ENCODE measurements at places on chromosomes 4 and X.

GRCh38 chr4:100095729-100096595, 94.3 kb downstream of the DDIT4L start:
- no peaks in the 10 kb centered on the region for H3K36me3 ChIP-seq
- H3K27ac ChIP-seq, result no peak overlapping the region
- no peak overlapping the region for H3K4me3 ChIP-seq
- peaks cover 48% of the 10 kb centered on the region for H3K4me1 ChIP-seq
- H3K27me3 ChIP-seq, result no peaks in the 10 kb centered on the region
- DNase-seq, result no peak

DNA sequence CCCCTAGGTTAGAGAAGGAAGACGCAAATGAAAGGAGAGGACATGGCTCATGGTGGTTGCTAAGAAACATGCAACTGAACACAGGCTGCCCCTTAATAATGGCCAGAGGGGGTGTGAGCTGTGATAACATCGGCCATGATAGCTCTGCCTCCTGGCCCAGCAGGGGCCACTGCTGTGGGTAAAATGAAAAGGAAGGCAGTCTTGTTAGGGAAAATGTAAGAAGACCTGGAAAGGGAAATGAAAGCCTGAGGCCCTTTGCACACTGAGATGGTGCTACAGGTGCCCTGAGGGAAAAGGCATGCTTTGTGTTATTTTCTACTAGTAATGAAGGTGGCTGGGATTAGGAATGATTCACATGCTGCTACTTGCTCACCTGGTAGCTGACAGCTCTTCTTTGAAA, 123.6 kb upstream of the MID1 start:
- no peak for DNase-seq
- H3K27me3 ChIP-seq, result peaks cover 2% of the 10 kb centered on the region
- no peak overlapping the region for H3K4me3 ChIP-seq
- H3K36me3 ChIP-seq, result no peaks in the 10 kb centered on the region
- no peak overlapping the region for H3K27ac ChIP-seq
- H3K4me1 ChIP-seq, result no peaks in the 10 kb centered on the region

- no peak for DNase-seq
- no peaks in the 10 kb centered on the region for H3K4me1 ChIP-seq
- no peak overlapping the region for H3K4me3 ChIP-seq
- peaks cover 5% of the 10 kb centered on the region for H3K36me3 ChIP-seq
- no peaks in the 10 kb centered on the region for H3K27me3 ChIP-seq
Observed at GRCh38 chr4:8495803-8496202, 55.2 kb downstream of the TRMT44 start.

GRCh38 chr4:85409251-85409650, 65.7 kb upstream of the ARHGAP24 start:
- no peaks in the 10 kb centered on the region for H3K36me3 ChIP-seq
- H3K4me3 ChIP-seq, result no peak overlapping the region
- no peaks in the 10 kb centered on the region for H3K27me3 ChIP-seq
- H3K27ac ChIP-seq, result no peak overlapping the region

GRCh38 chr4:138035781-138036258, 206.3 kb downstream of the SLC7A11 start:
- DNase-seq, result peak; percentile 19
- H3K4me1 ChIP-seq, result peaks cover 11% of the 10 kb centered on the region
- peak overlapping the region; percentile 52 for H3K27ac ChIP-seq
- H3K4me3 ChIP-seq, result no peak overlapping the region

- no peak for DNase-seq
- H3K36me3 ChIP-seq, result no peaks in the 10 kb centered on the region
- no peak overlapping the region for H3K4me3 ChIP-seq
- no peaks in the 10 kb centered on the region for H3K27me3 ChIP-seq
- H3K4me1 ChIP-seq, result peaks cover 12% of the 10 kb centered on the region
Observed at GRCh38 chr4:36260731-36261130, 16.4 kb upstream of the ARAP2 start.

DNA sequence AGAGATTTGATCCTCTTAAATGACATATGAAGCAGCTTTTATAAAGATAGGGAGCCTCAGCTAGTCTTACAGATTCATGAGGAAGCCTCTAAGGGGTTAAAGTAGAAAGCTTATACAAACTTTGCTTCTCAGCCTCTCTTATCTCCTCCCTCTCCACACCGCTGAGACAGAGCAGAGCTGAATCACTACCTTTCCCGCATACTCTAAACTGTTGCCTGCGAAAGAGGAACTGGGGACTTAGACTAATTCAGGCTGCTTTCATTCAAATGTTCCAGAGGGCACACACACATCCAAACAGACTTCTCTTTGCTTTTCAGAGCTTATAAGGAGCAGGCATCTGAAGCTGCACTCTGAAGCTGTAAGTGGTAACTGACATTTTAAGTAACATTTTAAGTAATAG, at the start of gene SERTM2:
Gene SERTM2 (plus strand): TSS at position 169 of the 400 bp plus-strand sequence. CDS start 7,213 bp downstream, outside the sequence.
- H3K27ac ChIP-seq, result no peak within 1 kb of the TSS
- no peaks in the 10 kb centered on the region for H3K4me1 ChIP-seq
- H3K4me3 ChIP-seq, result no peak within 1 kb of the TSS
- H3K36me3 ChIP-seq, result no peaks in the 10 kb centered on the region
- no peaks in the 10 kb centered on the region for H3K27me3 ChIP-seq

DNA sequence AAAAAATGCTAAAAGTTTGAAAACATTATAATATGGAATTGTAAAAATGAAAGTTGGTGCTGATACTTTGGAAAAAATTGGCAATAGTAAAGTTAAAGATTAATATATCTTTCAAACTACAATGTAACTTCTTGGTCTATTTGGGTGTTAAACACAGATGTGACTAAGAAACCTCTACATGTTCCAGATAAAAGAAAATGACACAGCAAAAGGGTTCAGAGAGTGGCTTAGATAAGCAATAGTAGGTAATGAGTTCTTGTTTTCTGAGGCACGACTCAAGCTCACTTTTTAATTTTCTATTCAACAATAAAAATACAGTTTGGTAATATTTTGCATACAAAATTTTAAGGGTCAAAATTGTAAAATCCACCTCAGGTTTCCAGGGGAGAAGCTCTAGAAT, 292.7 kb downstream of the GALNTL6 start:
- no peaks in the 10 kb centered on the region for H3K36me3 ChIP-seq
- no peak overlapping the region for H3K27ac ChIP-seq
- no peaks in the 10 kb centered on the region for H3K27me3 ChIP-seq

DNA sequence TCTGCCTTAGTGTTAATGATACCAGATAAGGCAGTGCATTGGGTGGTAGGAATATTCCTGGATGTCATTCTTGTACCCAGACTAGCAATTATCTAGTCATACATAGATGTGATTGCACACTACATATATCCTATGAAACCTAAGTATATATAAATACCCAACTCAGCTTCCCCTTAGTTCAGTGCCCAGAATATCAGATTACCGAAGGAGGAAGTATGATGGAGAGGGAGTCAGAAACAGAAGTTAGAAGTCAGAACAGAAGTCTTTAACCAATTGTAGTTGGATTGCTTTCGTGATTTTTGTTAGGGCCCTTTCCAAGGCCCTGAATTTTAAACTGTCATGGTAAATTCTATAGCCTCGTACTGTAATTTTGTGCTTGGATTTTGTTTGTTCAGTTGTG, 42.9 kb downstream of the MOB1B start:
- H3K4me1 ChIP-seq, result peaks cover 46% of the 10 kb centered on the region
- peaks cover 3% of the 10 kb centered on the region for H3K36me3 ChIP-seq
- H3K27me3 ChIP-seq, result no peaks in the 10 kb centered on the region
- H3K4me3 ChIP-seq, result no peak overlapping the region
- DNase-seq, result no peak

GRCh38 chr4:10417740-10418139, 39.5 kb downstream of the ZNF518B start:
- no peak for DNase-seq
- H3K4me3 ChIP-seq, result no peak overlapping the region
- no peak overlapping the region for H3K27ac ChIP-seq
- H3K36me3 ChIP-seq, result no peaks in the 10 kb centered on the region
- no peaks in the 10 kb centered on the region for H3K27me3 ChIP-seq

GRCh38 chr4:138262469-138262868, 20.3 kb upstream of the SLC7A11 start:
- H3K27me3 ChIP-seq, result no peaks in the 10 kb centered on the region
- H3K36me3 ChIP-seq, result no peaks in the 10 kb centered on the region
- H3K27ac ChIP-seq, result no peak overlapping the region
- H3K4me1 ChIP-seq, result no peaks in the 10 kb centered on the region
- H3K4me3 ChIP-seq, result no peak overlapping the region

DNA sequence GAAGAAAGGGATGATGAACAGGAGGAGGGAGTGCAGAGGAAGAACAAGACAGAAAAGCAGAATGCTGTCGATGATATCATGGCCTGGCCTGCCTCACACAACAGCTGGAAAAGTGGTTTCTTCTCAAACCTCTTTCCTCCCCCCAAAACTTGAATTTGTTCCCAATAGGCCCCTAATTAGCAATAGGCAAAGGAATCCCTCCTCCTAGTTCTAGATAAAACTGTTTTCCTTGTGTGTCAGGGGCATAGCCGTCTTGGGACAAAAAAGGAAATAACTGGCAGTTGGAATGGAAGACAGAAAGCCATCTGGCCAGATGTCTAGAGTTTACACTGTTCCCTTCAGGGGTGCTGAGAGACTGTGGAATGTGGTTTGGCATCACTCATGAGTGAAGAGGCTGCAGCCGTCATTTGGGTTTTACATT, 177.8 kb upstream of the C1QTNF7 start:
- no peak overlapping the region for H3K4me3 ChIP-seq
- no peaks in the 10 kb centered on the region for H3K36me3 ChIP-seq
- H3K27ac ChIP-seq, result no peak overlapping the region
- DNase-seq, result no peak
- H3K27me3 ChIP-seq, result no peaks in the 10 kb centered on the region
- peaks cover 11% of the 10 kb centered on the region for H3K4me1 ChIP-seq

- H3K27me3 ChIP-seq, result peaks cover 2% of the 10 kb centered on the region
- no peak overlapping the region for H3K4me3 ChIP-seq
- H3K36me3 ChIP-seq, result no peaks in the 10 kb centered on the region
- no peaks in the 10 kb centered on the region for H3K4me1 ChIP-seq
- DNase-seq, result no peak
- no peak overlapping the region for H3K27ac ChIP-seq
Observed at GRCh38 chr4:176077561-176077960, 11.9 kb downstream of the WDR17 start.

DNA sequence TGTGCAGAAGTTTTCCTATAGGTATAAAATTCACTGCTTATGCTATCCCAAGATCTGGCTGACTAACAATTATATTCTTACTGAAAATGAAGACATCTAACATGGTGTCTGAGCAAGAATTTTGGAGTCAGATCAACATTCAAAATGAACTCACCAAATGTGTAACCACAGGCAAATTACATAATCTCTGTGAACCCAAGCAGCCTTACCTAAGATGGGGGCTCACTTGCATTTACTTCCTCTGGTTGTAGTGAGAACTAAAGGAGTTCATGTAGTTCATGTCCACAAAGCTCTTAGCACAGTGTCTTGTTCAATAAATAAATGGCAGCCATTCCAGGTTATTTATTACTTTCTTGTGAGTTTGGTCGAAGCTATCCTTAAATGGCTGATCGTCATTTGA, 163.9 kb upstream of the LCORL start:
- H3K27me3 ChIP-seq, result no peaks in the 10 kb centered on the region
- H3K27ac ChIP-seq, result no peak overlapping the region

- no peak overlapping the region for H3K27ac ChIP-seq
- no peaks in the 10 kb centered on the region for H3K4me1 ChIP-seq
- DNase-seq, result no peak
Observed at GRCh38 chr4:165928601-165929000, 55.6 kb downstream of the TLL1 start.

DNA sequence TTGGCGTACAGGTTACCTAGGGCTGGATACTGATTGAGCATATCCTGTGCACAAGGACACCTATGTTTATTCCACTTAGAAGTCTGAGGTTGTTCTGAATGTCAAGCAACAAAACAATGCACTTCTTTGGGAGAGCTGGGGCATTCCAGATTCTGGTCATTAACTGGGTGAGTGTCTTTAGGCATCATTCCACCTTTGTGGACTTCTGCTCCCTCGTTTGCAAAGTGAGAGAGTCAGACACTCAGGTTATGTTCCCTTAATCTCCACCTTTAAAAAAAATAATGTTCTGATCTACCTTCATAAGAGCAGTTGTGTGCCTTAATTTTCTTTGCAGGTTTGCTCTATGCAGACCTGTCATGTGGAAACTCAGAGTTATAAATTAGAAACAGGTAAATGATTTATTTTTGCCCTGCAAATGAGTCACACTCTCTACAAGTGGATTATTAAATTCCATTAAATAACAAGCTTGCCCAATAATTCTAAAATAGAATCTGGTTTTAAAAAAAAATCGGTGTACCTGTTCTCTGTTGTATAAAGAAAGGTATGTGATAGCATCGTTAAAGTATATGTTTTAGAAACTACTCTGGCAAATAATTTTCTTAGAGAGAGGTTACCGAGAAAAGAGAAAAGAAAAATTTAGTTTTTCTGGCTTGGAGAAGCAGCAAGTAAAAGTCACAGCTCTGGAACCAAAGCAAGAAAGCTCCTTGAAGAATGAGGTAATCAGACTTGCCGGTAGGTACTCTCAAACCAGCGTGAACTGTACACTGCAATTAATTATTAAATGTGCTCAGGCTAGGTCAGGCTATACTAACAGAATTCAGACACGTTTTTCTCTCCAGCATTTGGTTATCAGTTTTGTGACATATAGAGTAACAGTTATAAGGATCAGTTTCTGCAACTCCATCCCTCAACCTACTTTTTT, 93.2 kb downstream of the SORBS2 start:
- no peaks in the 10 kb centered on the region for H3K4me1 ChIP-seq
- H3K4me3 ChIP-seq, result no peak overlapping the region
- H3K27me3 ChIP-seq, result peaks cover 6% of the 10 kb centered on the region
- DNase-seq, result no peak
- no peak overlapping the region for H3K27ac ChIP-seq

GRCh38 chr4:171042989-171043524, 770.1 kb upstream of the GALNTL6 start:
- DNase-seq, result no peak
- H3K36me3 ChIP-seq, result no peaks in the 10 kb centered on the region
- H3K27me3 ChIP-seq, result no peaks in the 10 kb centered on the region
- no peaks in the 10 kb centered on the region for H3K4me1 ChIP-seq

GRCh38 chr4:160523231-160523630, 1420.4 kb downstream of the RAPGEF2 start:
- no peak for DNase-seq
- no peak overlapping the region for H3K27ac ChIP-seq
- H3K4me3 ChIP-seq, result no peak overlapping the region
- no peaks in the 10 kb centered on the region for H3K36me3 ChIP-seq
- no peaks in the 10 kb centered on the region for H3K27me3 ChIP-seq
- H3K4me1 ChIP-seq, result no peaks in the 10 kb centered on the region

DNA sequence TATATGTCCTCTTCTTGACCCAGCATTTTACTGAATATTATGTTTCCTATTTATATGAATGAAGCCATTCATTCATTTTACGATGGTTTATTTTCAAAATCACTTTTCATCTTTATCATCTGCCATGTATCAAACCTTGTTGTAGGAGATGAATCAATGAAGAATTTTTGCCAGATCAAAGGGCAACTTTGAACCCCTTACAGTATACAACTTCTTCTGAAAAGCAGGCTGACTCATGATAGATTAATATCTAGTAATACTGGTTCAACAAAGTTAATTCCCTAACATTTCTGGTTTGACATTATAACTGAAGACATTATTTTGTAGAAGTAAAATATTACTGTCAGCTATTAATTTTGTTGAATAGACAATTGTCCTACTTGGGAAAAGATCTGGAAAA, 226.0 kb downstream of the RPA4 start:
- no peak for DNase-seq
- H3K4me3 ChIP-seq, result no peak overlapping the region
- peaks cover 2% of the 10 kb centered on the region for H3K36me3 ChIP-seq
- H3K4me1 ChIP-seq, result no peaks in the 10 kb centered on the region
- H3K27ac ChIP-seq, result no peak overlapping the region

Data from activated B cell treated with CpG ODN at 0.5 μM for 24 hours (primary cell).